Keratinocyte (primary cell): ENCODE measurements at places on chromosomes 2 and 18. TPM values are rescaled to one million over a fixed set of nuclear protein-coding genes. Genes with fewer than 3 reads are reported as not detected.

Gene AMER3
- not detected in 3 replicates for polyA plus RNA-seq

Gene MC5R
- polyA plus RNA-seq: not detected in 3 replicates

Gene RNMT
- 16.1 to 22.6 TPM (median 18.3 TPM) in 3 replicates for polyA plus RNA-seq

Gene LCT
- 0.01 TPM in 1 of 3 replicates, not detected in the others for polyA plus RNA-seq

- no peak for DNase-seq
Measured at GRCh38 chr2:192119536-192119935, 75.2 kb downstream of the TMEFF2 start.

DNA sequence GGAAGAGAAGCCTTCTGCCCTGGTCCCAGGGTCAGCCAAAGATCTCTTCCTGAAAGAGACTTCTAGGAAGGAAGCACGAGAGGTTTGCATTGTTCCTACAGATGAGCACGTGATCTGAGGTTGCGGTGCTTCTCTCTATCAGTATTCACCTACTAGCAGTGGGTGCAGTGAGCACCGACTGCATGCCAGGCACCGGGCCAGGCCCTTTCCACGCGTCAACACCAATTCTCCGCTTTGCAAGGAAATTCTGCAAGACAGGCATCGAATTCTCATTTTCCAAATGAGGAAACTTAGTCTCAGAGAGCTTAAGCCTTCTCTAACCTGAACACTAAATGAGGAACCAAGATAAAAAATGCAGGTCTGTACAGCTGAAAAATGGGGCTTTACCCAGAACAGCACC, 151.5 kb upstream of the MYCN start:
- DNase-seq: no peak

- no peak for DNase-seq
Measured at GRCh38 chr2:141105763-141106162, 1025.1 kb downstream of the LRP1B start.

DNA sequence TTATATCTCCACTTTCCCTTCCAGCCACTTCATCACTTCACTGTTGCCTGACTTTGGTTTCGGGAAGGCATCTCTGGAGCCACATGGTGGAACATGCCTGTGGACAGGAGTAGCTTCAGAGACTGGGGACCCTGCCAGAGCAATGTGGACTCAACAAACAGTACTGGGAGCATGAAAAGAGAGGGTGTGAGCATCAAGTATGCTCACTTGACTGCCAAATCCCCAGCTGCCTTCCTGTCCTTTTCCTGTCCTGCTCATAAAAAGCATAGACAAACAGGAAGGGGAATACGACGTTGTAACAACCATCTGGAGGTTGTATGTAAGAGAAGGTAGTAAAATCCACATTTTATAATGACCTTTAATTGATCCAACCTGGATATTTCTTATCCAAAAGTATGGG, 61.3 kb upstream of the CSRNP3 start:
- DNase-seq: no peak

- DNase-seq: no peak
Measured at GRCh38 chr2:127165539-127165935, 54.6 kb downstream of the CYP27C1 start.

GRCh38 chr2:239142296-239142695, 258.5 kb downstream of the HDAC4 start:
- DNase-seq: no peak

DNA sequence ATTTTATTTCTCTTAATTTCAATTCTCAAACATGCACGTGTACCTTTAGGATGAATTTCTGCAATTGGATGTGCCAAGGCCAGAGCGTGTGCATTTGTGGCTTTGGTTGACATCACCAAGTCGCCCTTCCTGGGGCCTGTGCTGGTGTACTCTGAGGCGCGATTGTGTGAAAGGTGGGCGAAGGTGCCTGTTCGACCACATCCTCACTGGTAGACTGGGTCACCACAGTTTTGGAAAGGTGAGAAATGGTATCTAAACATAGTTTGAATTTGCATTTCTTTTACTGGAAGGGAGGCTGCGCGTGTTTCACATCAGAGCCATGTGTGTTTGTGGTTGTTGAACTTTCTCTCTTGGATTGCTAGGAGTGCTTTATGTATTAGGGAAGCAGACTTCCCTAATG, 89.8 kb downstream of the LDLRAD4 start:
- no peak for DNase-seq

DNA sequence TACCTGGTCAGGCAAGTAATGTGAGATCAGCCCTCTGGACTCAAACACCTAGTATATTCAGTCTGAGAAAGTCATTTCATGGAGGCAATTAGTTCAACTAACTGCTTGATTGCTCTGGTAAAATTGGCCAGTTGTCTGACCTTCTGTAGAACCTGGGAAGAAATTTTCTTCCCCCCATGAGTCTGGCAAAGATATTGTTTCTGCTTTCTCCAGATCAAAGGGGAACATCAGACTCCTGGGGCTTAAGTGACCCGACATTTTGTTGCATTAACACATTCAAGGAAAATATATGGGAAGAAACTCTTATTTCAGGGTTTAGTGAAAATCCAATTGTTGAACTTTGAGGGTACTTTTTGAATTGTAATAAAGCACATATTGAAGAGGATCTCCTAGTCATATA, 375.1 kb downstream of the SUCLG1 start:
- DNase-seq: no peak

- DNase-seq: no peak
Measured at GRCh38 chr2:234686088-234686890, 189.4 kb upstream of the ARL4C start.

- no peak for DNase-seq
Measured at GRCh38 chr18:28714498-28714897, 537.6 kb upstream of the CDH2 start.
